Stimulated activated CD8-positive, alpha-beta memory T cell treated with anti-CD3 and anti-CD28 coated beads, Interleukin-7, amount 100 ng/mL, for 48 hours (primary cell): ENCODE measurements at places on chromosomes 13 and 19.
A peak's percentile ranks its signal among the peaks of the same experiment; 100 is the strongest.

DNA sequence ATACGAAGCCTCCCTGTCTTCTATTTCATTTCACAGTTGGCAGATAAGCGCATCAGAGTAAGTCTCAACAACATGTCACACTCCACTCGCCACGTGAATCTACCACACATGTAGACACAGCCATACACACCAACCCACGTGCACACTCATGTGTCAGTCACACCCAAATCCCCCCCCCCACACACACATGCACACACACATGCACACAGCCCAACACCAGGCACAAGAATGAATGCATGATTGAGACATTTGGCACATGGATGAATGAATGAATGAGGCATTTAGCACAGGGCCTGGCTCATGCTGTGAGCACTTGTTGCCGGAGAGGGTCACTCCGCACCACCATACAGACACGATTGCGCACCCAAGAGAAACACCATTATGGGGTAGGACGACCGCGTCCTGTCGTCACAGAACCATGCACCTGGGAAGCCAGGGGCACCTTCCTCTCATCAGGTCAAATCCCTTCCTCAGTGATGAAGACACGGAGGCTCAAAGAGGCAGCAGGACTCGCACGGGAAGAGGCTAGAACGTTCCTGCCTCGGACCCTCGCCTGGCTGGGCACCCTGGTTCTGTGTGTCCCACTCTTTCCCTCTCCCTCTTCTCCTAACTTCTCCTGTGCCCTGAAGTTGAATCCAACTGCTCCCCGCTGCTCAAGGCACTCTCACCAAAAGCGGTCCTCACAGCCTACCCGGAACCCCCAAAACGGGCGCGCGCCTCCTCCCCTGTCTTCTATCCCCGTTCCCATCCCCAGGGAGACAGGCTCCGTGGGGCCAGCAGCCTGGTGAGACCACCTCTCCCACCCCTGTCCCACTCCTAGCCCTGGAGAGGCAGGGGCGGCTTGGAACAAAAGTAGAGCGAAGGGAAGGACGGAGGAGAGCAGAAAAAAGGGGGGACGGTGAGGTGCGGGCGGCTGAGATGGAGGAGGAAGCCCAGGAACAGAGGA is 1.3 kb downstream of the MEIS3 start:
- no peak for DNase-seq

- no peak for DNase-seq
Measured at GRCh38 chr13:98913741-98914140, 64.1 kb downstream of the DOCK9 start.

DNA sequence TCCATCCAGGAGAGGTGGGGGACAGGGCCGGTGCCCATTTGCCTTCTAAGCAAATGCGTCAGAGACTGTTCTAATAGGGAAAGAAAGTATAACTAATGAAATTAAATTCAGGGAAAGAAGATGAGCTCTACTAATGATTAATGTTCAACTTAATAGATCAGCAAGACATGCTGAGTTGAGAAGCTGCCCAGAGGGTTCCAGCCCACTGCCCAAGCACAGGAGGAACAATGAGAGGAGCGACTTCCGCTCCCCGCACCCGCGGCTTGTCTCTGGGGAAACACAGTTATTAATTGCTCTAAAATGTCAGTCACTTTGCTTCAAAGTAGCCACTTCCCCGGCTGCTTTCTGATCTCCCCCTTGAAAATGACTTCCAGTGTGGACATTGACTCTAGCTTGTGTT is 331.3 kb downstream of the UQCRFS1 start:
- DNase-seq, result no peak

- DNase-seq, result no peak
Measured at GRCh38 chr19:47446534-47447469, 24.9 kb downstream of the SLC8A2 start.

- DNase-seq, result no peak
Measured at GRCh38 chr19:57905258-57905657, 11.1 kb downstream of the ZNF417 start.

- no peak for DNase-seq
Measured at GRCh38 chr19:18438331-18439024, 545 bp upstream of the ISYNA1 start.

DNA sequence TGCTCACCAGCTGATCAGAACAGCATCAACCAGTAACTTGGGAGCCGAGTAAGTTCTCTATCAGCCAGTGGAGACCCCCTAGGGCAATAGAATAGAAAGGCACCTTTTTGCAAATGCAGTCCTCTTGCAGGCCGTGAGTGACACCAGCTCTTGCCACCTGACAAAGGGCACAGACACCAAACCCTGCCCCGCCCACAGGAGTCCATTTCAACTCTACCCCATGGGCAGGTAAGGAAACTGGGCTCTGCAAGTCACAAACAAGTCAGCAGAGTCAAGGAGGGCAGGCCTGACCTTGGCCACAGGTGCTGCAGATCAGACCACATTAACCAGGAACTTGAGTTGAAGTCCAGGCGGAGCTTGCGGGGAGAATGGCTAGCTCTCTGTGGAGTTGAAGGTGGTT is 77.4 kb upstream of the SPATA13 start:
- DNase-seq, result no peak

GRCh38 chr13:85367887-85368286 is 431.3 kb downstream of the SLITRK6 start:
- no peak for DNase-seq

DNA sequence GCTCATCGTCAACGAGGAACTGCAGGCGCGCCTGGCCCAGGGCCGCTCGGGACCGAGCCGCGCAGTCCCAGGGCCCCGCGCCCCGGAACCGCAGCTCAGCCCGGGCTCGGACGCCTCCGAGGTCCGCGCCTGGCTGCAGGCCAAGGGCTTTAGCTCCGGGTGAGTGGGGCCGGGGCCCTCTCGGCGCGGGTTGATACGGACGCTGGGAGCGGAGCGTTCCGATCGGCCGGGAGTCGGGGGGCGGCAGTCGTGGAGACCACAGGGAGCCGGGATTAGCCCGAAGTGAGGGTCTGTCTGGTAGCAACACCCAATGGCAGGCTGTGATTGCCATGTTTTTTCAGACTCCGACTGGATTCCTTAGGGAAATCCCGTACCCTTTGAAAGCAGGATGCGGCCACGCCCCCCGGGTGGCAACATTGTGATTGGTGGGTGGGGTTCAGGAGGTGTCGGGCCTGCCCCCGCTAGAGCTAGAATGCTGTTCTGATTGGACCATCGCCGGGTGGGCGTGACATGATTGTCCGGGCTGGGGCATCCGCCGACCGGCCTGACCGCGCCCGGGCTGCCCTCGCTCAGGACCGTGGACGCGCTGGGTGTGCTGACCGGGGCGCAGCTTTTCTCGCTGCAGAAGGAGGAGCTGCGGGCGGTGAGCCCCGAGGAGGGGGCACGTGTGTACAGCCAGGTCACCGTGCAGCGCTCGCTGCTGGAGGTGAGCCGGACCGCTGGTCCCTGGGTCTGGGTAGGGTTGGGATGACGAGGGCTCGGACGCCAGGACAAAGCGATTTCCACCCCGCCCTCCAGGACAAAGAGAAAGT is 11.3 kb downstream of the EPS8L1 start:
- DNase-seq, result peak; percentile 51

DNA sequence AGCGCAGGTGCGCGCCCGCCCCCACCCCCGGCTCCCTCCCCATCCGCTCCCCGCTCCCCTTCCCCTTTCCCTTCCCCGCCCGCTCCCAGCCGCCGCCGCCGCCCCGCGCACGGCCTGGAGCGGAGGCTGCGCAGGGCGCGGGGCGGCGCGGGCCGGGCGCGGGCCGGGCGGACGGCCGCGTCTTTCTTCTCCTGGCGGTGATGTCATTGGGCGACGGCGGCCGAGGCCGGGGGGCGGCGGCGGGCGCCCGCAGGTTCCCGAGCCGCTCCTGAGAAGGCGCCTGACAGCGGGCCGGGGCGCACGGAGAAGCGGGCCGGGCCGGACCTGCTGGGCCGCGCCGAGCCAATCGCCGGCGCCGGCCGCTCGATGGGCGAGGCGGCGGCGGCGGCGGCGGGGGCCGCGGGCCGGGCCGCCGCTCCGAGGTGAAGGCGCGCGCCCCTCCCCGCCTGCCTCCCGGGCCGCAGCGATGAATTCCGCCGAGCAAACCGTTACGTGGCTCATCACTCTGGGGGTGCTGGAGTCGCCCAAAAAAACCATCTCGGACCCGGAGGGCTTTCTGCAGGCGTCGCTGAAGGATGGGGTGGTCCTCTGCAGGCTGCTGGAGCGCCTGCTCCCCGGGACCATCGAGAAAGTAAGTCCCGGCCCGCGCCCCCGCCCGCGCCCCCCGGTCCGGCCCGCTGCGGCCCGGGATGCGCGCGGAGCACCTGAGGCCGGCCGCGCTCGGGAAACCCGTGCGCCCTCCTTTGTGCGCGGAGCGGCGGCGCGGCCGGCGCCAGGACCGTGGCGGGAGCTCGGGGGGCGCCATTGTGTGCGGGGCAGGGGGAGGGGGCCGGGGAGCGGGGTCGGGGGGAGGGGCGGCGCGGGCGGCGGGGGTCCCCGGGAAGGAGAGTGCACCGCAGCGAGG is at the start of gene ARHGEF7:
ARHGEF7 (plus strand) TSS at position 250 of the 904 bp plus-strand sequence; CDS start at position 467, 217 bp downstream.
- no peak for DNase-seq

- no peak for DNase-seq
Measured at GRCh38 chr13:106349080-106349931, 186.2 kb downstream of the EFNB2 start.

DNA sequence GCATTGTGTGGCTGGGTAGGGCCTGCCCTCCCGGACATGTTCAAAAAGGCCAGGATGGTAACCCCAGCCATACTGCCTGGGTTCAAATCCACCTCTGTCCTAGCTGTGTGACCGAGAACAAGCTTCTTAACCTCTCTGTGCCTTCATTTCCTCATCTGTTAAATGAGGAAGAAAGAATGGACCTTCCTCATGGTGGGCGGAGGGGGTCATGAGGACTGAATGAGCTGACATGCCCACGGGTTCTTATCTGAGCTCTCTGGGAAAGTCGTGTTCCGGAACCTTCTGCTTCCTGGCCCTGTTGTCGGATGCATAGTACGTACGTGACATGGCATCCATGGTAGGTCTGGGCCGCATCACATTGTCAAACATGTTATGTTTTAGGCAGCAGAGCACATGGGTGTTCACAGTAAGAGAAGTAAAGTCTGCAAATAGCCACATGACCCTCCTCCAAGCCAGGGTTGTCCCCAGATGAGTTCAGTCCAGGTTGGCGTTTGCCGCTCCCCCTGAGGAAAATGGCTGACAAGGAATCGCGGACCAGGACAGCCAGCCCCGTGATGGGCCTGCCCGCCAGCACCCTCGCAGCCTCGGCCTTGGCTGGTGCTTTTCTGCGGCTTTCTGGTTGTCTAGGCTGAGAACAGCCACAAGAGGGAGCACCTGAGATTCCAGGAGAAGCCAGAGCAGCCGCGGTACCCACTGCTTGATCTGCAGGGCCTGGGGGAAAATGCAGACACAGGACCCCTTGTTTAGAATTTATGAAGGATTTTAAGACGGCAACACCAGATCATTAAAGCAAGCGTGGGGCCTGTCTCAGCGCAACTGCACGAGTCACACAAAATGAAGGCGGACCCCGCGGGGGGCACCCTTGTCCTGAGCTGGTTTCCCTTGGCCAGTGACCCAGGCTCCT is 2.4 kb upstream of the NTN5 start:
- DNase-seq, result peak; percentile 65

DNA sequence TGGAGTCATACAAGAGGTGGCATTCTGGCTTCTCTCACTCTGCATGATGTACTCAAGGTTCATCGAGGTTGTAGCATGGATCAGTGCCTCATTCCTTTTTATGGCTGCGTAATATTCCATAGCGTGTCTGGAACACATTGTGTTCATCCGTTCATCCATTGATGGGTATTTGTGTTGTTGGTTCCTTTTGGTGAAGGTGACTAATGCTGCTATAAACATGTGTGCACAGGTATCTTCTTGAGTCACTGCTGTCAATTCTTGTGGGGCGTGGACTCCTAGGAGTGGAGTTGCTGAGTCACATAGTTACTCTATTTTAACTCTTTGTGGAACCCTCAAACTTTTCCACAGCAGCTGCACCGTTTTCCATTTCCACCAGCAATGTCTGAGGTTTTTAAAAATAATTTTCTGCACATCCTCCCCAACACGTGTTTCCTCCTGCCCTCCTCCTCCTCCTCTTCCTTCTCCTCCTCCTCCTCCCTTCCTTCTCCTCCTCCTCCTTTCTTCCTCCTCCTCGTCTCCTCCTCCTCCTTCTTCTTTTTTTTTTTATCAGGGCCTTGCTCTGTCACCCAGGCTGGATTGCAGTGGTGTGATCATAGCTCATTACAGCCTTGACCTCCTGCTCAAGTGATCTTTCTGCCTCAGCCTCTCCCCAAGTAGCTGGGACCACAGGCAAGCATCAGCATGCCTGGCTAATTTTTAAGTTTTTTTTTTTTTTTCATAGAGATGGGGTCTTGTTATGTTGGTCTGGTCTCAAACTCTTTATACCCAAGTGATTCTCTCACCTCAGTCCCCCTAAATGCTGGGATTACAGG is 2.0 kb upstream of the TMEM221 start:
- DNase-seq, result no peak

DNA sequence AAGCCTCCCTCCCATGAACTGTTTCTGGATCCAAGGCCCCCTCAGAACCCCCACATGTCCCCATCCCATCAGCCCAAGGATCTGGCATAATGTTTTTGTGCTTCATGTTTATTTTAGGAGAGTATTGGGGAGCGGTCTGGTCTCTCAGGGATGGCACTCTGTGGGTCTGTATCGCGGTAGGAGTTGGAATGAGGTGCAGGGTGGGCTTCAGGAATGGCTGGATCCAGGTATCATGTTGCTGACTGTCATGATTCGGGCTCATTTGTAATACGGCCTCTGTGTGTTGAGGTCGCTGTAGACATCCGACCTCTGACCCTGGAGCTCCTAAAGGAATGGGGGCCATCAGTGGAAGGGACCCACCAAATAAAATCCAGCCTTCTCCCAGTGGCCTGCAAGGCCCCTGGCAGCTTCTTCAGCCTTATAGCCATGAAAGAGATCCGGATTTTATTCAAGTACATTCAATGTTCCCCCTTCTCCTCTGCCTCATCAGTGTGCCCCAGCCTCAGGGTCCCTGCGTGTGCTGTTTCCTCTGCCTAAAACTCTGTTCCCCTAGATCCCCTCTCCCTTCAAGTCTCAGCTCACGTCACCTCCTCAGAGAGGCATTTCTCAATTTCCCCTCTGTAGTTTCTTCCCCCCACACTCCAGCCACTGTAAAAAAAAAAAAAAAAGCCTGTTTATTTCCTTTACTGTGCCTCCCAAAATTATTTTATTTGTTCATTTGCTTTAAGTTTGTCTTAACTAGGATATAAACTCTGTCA is 2.2 kb downstream of the HCST start:
- no peak for DNase-seq

DNA sequence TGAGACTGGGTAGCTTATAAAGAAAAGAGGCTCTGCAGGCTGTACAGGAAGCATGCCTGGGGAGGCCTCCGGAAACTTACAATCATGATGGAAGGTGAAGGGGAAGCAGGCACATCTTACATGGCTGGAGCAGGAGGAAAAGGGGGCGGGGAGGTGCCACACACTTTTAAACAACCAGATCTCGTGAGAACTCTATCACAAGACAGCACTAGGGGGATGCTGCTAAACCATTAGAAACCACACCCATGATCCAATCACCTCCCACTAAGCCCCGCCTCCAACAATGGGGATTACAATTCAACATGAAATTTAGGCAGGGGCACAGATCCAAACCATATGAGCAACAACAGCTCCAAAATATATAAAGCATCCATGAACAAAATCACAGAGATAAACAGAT is 46.5 kb upstream of the GTF2F2 start:
- no peak for DNase-seq

- no peak for DNase-seq
Measured at GRCh38 chr19:6276447-6276846, 3.3 kb downstream of the MLLT1 start.

- peak; percentile 71 for DNase-seq
Measured at GRCh38 chr19:31214086-31214485, 135.2 kb downstream of the TSHZ3 start.

GRCh38 chr13:42392716-42393572 is 121.0 kb downstream of the AKAP11 start:
- peak; percentile 35 for DNase-seq

- no peak for DNase-seq
Measured at GRCh38 chr13:40348096-40348679, 318.3 kb downstream of the FOXO1 start.

- DNase-seq, result no peak
Measured at GRCh38 chr13:43472980-43473379, 313.8 kb downstream of the ENOX1 start.
